Dorsolateral prefrontal cortex (tissue), 122 donors: ENCODE measurements at places on chromosomes 5 and 9.
A peak's percentile ranks its signal among the peaks of the same experiment; 100 is the strongest.

DNA sequence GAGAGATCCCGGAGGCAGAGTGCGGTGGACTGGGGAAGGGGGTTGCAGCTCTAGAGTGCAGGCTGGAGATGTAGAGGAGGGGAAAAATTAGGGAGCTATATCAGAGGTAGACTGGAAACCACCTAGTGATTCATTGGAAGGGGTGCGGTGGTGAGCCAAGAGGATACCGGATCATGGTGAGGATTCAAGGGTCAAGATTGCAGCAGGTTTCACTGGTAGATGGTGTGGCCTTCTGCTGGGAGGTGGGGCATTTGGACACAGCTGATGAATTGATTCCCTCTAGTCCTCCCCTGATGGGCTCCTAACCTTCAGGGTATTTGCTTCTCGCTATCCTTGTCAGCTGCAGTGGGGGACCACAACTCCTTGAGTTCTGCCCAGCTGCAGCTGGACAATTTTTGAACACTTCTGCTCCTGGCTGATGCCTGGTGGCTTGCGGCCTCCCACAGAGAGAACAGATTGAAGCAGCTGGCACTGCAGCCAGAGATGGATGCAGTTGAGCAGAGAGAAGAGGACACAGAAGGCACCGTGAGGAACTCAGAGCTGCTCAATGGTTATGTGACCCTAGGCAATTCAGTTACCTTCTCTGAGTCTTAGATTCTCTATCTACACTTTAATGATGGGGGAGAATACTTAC is 134.4 kb upstream of the ABCA1 start:
- DNase-seq, result no peak

DNA sequence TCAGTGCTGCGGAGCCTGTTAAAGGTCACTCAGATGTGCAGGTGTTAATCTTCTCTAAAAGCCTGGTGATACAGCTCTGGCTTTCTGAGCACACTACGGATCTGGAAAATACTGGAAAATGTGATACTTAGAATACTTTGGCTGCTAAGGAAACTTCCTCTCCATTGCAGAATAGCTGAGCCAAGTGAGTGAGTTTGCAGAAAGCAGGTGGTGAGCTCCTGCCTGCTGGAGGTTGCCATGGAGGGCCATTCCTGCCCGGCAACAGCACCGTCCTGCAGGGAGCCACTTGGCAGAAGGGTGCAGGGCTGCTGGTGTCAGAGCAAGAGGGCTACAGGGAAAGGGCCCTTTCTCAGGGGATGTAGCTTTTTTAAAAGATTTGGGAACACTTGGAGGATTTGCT is 40.7 kb downstream of the SECISBP2 start:
- DNase-seq, result no peak

- DNase-seq, result no peak
Observed at GRCh38 chr5:66306105-66306843, 162.2 kb downstream of the SREK1 start.

GRCh38 chr5:119345861-119346260 is 10.0 kb upstream of the TNFAIP8 start:
- DNase-seq, result no peak

- no peak for DNase-seq
Observed at GRCh38 chr5:14358536-14358935, 215.4 kb downstream of the TRIO start.

DNA sequence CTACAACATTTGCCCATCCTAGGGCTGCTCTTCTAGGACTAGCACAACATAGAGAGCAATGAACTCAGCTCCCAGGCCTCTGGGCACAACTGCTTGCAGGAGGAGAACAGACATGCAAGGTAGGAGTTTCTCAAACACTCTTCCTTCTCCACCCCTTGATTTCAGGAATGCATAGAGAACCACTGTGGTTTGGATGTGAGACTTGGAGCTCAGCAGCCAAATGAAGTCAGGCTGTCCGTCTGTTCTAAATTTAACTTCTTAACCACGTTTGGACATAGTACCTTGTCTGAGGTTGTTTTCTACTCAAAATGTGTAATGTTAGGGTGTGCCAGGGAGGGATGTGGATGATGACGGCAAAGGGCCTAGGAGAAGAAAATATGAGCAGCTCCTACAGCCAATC is 515.1 kb upstream of the TNC start:
- DNase-seq, result no peak

- no peak for DNase-seq
Observed at GRCh38 chr9:93909242-93909616, 45.9 kb downstream of the BARX1 start.

GRCh38 chr9:87667164-87667738 is 58.7 kb upstream of the CTSL start:
- no peak for DNase-seq

DNA sequence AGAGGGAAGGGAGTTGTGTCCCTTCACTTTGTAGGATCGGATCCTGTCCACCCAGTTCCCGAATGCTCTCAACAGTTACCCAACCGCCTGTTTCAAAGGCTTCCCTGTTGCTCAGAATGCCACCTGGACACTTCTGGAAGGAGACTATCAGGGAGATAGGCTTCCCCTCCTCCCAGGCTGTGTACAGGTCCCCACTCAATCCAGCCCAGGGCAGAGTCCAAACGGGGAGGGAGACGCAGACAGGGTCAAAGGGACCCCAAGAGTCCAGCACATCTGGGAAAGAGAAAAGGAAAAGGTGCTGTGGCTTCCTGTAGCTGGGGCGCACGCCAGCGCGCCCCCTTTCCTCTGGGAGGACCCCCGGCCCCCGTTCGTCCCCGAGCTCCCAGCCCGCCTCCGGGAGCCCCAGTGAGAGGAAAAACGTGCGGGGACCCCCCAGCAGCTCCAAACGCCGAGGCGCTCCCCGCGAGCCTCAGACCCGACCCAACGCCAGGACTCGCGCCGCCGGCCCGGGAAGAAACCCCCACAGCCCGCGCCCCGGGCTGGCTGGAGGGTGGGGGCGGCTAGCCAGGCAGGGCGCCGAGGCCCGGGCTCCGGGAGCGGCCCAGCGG is 640 bp downstream of the SURF4 start:
- DNase-seq, result no peak

DNA sequence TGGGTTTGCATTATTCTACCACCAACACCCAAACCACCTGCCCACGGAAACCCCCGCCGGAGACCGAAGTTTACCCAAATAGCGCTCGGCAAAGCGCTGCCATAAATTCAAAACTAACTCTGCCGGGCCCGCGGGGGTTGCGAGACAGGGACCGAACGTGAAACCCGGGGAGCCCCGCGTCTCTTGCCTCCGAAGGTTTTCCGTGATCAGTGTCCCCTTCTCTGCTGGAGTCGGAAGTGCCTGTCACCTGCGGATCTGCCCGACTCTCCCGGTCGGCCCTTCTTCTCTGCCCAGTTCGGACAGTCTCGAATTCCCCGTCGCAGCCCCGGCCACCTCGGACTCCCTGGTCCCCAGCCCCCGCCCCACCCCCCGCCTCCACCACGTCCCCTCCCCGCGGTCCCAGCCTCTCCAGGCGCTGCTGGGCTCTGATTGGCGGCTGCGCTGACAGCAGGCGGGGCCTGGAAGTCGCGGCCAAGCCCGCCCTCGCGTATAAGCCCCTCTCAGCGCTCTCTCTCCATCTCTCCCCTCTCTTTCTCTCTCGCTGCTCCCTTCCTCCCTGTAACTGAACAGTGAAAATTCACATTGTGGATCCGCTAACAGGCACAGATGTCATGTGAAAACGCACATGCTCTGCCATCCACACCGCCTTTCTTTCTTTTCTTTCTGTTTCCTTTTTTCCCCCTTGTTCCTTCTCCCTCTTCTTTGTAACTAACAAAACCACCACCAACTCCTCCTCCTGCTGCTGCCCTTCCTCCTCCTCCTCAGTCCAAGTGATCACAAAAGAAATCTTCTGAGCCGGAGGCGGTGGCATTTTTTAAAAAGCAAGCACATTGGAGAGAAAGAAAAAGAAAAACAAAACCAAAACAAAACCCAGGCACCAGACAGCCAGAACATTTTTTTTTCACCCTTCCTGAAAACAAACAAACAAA is at the start of gene RORB:
RORB (plus strand) TSS at position 517 of the 929 bp plus-strand sequence. CDS start 642 bp downstream, outside the sequence.
- DNase-seq, result peak; percentile 88

GRCh38 chr9:134258332-134258731 is 67.9 kb upstream of the RXRA start:
- no peak for DNase-seq

DNA sequence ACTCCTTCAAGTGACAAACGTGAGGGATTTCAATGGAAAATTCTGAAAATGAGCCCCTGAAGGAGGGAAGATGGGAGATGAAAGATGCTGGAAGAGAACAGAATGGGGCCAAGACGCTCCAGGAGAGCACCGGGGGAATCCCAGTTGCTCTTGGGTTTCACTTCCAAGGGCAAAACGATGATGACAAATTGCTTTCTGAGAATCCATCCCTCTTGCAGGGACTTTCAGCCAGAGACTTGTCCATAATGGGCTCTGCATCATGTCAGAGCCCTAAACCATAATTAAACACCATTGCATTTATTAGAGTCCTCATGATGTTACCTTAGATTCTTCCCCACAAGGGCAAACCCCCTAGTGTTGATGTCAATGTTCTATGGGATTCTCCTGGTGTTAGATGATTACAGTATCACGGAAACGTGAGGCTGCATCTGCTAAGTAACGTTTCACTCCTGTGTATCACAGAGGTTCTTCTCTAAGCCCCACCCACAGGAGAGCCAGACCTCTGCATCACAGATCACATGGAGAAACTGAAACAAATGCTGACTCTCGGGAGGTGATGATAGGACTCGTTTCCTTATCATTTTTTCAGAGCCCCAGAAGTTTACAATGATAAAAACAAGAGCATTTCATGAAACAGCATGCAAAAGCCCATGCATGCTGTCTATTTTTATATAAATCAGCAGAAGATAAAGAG is 114.4 kb downstream of the TENT4A start:
- no peak for DNase-seq

- no peak for DNase-seq
Observed at GRCh38 chr9:35948901-35949318, 9.0 kb downstream of the OR2S2 start.

DNA sequence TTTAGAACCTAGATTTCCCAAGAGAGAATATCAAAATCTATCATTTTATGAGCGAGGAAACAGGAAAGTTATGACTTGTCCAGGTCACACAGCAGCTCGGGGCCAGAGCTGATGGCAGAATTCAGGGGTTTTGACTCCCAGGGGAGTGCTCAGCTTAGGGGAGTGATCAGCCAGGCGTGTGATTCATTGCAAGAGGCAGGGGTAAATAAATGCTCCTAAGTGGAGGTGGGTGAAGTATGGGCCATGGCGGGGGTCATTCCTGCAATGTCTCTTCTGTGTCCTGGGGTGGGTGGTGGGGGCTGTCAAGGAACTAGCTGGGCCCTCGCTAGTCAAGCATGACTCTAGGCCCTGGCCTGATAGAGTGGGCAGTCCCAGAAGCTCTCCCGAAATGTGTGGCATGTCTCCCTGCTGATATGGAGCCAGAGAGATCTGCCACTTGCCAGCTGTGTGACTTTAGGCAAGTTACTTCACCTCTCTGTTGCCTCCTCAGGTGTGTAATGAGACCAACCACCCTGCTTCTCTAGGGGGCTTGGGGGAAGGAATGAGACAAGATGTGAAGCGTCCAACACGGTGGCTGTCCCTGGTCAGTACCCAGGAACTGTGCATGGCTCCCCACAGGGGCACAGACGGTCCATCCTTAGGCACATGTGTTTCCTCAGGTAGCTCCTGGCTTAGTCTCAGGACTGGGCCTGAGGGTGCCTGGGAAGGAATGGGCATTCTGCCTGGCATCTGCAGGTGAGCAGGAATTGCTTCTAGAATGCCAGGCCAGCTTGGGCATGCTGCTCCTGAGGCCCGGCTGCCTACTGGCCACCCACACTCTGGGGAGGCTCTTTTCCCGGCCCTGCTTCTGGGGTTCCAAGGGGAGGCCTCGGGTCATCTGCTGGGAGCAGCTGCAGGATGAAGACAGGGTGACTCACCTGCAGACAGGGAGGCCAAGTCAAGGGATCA is 36.5 kb upstream of the SH3PXD2B start:
- no peak for DNase-seq

GRCh38 chr5:154110107-154110453 is 71.3 kb downstream of the MFAP3 start:
- DNase-seq, result no peak

- DNase-seq, result no peak
Observed at GRCh38 chr5:167269146-167269545, 1022.3 kb upstream of the WWC1 start.

DNA sequence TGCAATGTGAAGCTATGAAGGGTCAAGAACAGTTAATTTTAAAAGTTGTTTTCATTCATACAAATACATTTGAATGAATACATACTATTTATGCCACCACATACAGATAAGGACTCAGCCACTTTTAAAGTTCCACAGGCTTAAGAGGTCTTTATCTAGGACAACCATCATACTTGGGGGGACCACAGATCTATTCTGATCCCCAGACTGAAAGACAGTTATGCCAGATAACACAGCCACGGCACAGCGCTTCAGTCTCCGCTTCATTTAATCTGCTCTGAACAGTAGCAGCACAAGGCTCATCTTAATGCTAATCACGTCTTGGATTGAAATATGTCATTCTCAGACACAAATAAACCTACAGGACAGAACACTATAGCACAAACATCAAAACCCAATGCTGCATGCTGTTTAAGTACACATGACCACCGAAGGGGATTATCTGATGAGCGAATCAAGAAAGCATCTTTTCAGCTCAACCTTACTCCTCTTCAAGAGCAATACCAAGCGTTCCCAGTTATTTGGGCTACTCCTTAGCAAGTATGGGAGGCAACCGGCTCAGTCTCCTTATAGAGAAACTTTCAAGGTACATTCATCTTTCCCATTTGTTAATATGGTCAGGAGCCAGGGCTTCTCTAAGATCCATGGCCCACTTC is 33.3 kb downstream of the PUM3 start:
- DNase-seq, result no peak

GRCh38 chr9:105157171-105157583 is 87.3 kb upstream of the SLC44A1 start:
- no peak for DNase-seq

- no peak for DNase-seq
Observed at GRCh38 chr9:16139774-16140173, 586.9 kb downstream of the CCDC171 start.

- no peak for DNase-seq
Observed at GRCh38 chr5:37272511-37272910, 23.3 kb upstream of the CPLANE1 start.

DNA sequence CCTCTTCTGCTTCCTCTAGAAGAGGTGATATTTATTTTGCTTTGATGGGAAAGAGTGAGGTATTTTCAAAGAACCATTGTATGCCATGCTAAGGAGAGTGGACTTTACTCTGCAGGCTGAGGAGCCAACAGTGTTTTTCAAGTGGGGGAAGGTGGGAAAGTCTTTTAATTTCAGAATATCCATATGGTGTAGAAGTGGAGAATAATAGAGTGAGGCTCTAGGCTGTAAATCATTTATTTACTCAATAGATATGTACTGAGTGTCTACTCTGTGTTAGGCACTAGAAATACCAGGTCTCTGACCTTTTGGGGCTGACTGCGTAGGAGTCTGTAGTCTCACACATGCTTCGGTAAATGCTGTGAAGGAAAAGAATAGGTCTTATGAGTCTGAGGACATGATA is 30.7 kb upstream of the TENT2 start:
- DNase-seq, result no peak

DNA sequence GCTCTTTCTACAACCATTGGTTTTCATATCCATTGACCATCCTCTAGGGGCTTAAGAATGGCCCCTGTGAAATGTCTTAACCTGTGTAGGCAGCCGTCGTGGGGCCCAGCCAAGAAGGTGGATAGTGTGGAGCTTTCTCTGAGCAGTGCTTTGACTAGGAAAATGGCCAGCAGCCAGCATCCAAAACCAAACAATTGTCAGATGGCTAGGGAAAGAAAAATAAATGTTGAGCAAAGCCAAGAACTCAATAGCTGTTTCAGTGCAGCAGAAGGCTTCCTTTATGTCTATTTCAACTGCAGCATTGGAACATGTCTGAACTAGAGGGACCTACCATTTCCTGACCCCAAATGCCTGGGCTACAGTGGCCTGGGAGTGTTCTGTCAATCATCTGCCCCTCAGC is 374.9 kb downstream of the TLE4 start:
- no peak for DNase-seq

GRCh38 chr5:50564079-50564478 is 102.4 kb upstream of the PARP8 start:
- DNase-seq, result no peak
